Activated T-cell treated with anti-CD3 and anti-CD28 coated beads, Interleukin-2, amount 50 U/mL, for 48 hours (primary cell): ENCODE measurements at places on chromosomes 13 and 19.
A peak's percentile ranks its signal among the peaks of the same experiment; 100 is the strongest.

DNA sequence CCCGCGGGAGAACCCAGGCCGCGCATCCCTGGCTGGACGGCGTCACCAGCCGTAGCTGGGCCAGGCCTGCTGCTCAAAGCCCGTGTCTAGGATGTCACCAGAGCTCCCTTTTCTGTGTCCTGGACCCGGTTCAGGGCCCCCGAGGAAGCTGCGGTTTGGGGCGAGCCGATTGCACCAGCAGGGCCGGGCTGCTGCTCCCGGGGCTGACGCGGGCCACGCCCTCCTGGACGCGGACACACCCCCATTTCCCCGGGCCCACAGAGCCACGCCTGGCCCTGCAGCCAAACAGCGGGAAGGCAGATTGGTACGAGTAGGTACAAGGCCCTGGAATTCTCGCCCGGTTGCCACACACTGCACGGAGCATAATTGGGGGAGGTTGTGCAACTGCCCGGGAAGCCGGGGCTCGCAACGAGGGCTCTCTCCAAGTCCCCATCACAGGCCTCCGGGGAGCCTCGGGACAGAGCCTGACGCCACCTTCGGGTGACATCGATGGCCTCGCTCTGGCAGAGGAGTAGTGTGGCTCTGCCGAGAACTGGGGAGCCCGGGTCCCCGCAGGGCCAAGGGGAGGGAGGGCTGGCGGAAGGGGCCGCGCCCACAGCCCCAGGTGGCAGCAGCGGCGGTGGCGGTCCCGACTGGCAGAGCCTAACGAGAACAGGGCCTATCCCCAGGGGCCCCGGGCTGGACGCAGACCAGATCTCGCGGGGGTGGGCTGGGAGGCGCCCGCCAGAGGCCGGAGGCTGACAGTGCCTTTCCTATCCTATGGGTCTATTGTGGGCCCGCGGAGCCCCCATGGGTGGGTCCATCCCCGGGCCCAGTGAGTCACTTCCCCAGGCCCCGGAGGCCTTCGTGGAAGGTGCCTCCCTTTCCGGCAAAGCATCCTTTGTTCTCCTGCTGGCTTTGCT lies 23.5 kb downstream of the KCTD15 start:
- peak; percentile 80 for DNase-seq

DNA sequence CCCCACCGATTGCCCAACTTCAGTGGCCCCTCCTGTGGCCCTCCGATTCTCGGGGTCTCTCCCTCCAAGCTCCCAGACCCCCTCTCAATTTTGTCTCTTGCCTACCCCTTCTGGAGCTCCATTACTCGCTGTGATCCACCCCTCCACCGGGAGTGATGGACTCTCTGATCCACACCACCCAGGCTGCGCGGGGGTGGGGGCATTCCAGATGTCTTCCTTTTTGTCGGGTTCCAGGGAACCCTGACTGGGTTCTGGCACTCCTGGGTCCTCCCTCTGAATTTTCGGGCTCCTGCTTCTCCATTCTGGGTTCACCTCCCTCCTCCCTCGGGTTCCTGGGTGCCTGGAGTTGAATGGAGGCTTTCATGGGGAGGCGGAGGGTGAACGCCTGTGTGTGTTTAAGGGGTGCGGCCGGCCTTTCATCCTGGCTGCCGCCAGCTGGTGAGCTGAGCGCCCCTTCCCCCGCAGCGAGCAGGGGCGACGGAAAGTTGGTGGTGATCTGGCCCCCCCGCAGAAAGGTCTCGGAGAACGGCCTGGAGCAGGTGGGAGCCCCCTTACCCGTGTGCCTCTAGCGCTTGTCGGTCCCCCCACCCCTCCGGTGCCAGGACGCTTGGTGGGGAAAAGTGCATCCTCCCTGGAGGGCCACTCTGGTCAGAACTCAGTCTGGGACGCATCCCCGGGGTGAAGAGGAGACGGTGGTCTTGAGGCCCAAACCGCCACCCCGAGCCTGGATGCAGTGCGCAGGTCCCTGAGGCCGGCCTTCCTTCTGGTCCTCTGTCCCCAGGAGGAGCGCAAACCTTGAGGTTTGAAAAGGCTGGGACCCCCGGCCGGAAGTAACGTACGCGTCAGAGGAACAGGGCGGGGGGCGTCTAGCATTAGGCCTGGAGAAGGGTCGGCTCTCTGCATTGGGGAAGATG lies 1.6 kb downstream of the MISP3 start:
- peak; percentile 74 for DNase-seq

DNA sequence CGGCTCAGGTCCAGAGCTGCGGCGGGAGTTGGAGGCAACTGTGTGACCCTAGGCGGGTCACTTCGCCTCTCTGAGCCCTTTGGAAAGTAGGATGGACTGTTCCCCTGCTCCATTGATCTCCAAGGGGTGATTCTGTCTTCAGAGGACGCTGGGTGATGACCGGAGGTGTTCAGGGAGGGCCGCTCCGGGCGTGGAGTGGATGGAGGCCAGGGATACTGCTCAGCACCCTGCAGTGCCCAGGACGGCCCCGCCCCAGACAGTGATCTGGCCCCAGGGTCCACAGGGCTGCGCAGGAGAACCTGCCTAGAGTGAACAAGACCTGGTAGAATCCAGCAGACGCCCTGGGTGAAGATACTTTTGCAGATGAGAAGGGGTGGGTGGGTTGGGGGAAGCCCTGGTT lies 7.0 kb downstream of the NCLN start:
- DNase-seq: no peak

- DNase-seq: no peak
These were observed 2.1 kb downstream of the HAMP start for GRCh38 chr19:35284153-35285094.

DNA sequence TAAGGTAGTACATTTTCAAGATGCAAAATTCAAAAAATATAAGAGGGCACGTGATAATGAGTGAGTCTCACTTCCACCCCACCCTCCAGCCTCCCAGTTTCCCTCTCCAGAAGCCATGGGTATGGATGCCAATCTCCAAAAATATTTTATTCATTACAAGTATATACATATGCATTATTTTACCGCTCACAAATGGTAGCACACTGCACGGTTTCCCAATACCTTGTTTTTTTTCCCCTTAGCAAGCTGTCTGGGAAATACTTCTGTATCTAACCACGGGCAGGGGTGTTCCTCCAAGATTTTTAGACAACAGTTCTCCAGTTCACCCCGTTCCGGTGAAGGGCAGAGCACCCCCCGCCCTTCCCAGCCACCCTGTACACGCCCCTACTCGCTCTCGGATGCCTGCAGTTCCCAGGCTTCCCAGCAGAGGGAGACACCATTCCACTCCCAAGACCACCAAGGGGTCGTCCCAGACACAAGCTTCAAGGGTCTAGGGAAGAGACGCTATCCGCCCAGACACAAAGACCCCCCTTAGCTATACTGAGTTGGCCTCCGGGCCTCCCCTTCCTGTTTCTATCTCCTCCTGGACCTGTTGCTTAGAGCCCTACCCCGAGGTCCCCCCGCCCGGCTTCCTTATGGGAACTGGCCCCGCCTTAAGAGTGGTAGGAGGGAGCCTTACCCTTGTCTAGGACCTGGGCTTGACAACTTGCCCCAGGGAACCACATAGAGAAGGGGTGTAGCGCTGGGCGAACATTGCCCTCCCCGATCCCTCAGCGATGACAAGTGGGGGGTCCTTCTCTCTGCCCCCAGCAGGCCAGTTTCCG lies 1.1 kb upstream of the FXYD3 start:
- peak; percentile 87 for DNase-seq

DNA sequence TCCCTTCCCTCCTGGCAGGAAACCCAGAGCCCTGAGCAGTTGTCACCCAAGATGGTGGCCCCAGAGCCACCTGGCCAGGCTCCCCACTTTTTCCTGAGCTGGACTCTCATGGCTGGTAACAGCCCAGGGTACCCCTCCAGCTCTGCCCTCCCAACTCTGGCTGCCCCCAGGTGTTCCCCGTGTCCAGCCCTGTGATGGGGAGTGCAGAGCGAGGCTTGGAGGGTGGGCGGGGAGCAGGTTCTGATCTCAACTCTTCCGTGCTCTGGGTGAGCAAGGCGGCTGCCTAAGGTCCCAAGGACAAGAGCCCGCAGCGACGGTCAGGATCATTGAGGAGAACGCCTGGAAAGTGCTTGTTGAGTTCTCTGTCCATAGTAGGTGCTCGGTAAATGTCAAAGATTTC lies 54.7 kb upstream of the GAS6 start:
- DNase-seq: peak; percentile 6

- peak; percentile 74 for DNase-seq
These were observed 8.9 kb downstream of the IGFL3 start for GRCh38 chr19:46115396-46116106.

GRCh38 chr13:91189506-91189905 lies 158.0 kb upstream of the MIR17HG start:
- no peak for DNase-seq
